ENCODE measurements at places on chromosomes 3 and 15.

GRCh38 chr15:85615930-85616329 lies 178.8 kb downstream of the KLHL25 start:
- DNase-seq = peak; percentile 66

GRCh38 chr3:195873281-195873887 lies 35.0 kb downstream of the TNK2 start:
- DNase-seq = no peak

- DNase-seq = no peak
Measured at GRCh38 chr3:141104151-141104821, 53.1 kb downstream of the SPSB4 start.

DNA sequence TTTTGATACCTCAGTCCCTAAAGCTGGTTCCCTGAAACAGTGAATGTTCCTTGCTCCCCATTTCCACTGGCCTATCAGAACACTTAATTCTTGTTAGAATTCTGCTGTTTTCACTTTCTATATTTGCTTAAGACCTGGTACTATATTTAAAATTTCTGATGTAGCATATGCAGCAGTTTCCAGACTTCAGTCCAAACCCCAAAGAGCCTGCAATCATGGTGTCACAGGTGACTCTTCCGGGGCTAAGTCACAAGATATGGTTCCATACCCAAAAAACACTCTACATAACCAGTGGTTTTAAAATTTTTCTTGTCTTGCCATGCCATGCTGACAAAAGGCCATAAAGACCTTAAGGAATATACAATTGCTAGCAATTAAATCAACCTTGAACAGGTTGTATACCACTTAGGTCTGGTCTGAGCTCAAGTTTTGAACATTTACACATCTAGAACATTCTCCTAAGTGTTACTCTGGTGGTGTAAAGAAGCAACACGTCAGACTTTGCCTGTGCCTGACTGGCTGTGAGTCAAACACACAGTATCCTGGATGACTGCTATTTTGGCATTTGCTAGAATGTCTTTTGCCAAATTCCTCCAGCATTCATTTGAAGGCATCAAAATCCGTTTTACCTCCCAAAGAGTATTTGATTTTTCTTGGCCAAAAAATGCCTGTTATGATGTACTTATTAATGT lies 160.0 kb downstream of the FRMD5 start:
- DNase-seq = no peak

- DNase-seq = peak; percentile 68
Measured at GRCh38 chr15:69729167-69729748, 276.6 kb downstream of the RPLP1 start.

DNA sequence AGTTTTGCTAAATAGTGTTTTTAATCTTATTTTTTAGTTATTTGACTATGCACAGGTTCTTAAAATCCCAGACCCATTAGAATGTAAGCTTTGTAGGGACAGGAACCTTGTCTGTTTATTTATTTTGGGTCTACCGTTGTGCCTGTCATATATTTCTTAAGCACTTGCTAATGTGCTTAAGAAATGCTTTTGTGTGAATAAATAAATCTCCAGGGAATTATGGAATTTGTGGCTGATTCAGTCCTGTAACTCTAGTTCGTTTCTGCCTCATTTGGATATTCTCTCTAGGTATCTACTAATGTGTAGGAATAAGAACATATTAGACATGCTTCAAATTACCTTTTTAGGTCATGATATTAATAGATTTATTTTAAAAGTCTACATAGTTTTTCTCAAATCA lies 161.6 kb downstream of the LPP start:
- no peak for DNase-seq

DNA sequence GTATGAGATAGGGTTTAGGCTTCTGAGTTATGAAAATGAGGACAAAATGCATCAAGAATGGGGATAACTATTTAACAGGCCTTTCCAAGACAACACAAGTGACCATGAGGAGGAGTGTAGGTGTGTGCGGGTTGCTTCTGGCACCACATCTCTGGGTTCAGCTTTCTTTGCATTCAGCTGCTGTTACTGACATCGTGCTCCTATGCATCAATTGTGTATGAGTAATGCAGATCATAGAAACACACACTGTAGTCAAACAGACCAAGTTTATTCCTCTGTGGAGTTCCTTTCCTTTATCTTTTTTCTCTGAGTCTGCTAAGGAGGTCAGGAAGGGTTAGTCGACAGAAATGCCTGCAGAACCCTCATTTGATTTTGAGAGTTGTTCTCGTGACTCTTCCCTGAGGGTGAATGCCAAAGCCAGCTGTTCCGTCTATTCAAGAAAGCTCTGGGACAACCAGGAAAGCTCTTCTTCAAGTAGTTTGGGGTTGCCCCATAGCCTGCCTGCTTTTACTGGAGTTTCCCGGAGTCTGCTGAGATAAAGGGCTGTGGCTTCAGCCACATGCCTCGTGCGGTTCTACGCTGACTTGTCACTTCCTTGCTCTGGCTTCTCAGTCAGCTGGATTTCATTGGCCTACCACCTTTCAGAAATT lies 136.7 kb upstream of the TLE3 start:
- DNase-seq = peak; percentile 82

- DNase-seq = no peak
Measured at GRCh38 chr3:8869613-8870012, 93.7 kb downstream of the RAD18 start.

- peak; percentile 66 for DNase-seq
Measured at GRCh38 chr3:110550511-110550910, 521.1 kb upstream of the NECTIN3 start.

- peak; percentile 36 for DNase-seq
Measured at GRCh38 chr3:49244581-49245205, 32.3 kb downstream of the C3orf62 start.

- DNase-seq = no peak
Measured at GRCh38 chr15:94417501-94418293, 186.3 kb downstream of the MCTP2 start.

DNA sequence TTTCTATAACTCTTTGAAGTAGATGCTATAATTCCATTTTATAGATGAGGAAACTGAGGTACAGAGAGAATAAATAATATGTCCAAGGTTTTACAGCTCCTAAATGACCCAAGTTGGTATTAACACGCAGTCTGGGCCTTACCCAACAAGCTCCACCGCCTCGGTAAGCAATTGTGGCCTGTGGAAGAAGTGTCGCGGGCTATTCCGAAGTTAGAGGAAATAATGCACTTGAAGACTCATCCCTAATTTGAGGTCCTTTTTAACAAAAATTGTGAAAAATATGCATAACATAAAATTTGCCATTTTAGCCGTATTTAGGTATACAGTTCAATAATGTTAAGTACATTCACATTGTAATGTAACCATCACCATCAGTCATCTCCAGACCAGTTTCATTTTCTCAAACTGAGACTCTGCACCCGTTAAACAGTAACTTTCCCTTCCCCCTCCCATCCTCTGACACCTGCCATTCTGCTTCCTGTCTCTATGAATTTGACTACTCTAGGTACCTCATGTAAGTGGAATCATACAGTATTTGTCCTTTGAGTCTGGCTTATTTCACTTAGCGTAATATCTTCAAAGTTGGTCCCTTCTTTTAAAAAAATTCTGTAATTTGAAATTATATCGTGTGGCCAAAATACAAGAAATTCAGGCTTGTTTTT lies 18.2 kb downstream of the IDH3A start:
- no peak for DNase-seq

GRCh38 chr15:78399091-78399490 lies 38.9 kb upstream of the IREB2 start:
- DNase-seq = no peak

GRCh38 chr15:85770096-85771041 lies 24.4 kb downstream of the KLHL25 start:
- DNase-seq = no peak

DNA sequence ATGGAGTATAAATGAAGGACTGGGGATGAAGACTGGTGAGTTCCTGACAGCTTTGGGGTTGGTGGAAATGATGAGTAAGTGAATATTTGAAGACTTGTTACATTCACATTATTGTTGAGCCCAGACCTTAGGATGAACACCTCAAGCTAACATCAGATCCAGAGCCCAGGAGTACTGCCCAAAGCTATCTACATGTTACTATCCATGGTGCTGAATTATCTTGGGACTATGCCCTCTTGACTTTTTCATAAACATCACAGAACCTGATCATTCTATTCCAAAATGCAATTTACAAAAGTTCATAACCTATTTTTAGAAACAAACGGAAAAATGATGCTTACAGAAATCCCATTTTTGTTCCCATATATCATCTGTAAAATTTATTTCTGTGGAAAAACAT lies 613.3 kb downstream of the TUSC7 start:
- peak; percentile 47 for DNase-seq

- DNase-seq = peak; percentile 79
Measured at GRCh38 chr3:132486099-132486498, 68.8 kb downstream of the DNAJC13 start.

GRCh38 chr3:129605922-129606635 lies 397 bp downstream of the PLXND1 start:
- DNase-seq = no peak

- no peak for DNase-seq
Measured at GRCh38 chr15:40259021-40259420, 20.2 kb downstream of the PAK6 start.

GRCh38 chr15:89775815-89776214 lies 317 bp upstream of the MESP2 start:
- no peak for DNase-seq

DNA sequence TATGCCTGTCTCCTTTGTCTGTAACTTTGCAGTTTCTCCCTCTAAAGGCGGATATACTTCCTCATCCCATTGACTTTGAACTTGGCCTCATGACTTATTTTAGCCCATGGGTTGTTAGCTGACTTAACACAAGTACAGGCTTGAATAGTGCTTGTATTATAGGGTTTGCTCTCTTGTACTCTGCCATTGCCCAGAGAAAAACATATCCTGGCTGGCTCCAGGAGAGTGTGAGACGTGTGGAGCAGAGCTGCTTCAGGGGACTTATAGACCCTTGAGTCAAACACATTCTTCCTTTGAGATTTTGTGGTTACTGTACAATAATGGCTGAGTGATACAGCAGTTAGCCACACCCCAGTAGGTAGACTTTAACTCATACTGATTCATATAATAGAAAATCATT lies 124.0 kb downstream of the RAP2B start:
- no peak for DNase-seq

- no peak for DNase-seq
Measured at GRCh38 chr3:186180891-186181481, 72.1 kb upstream of the ETV5 start.

DNA sequence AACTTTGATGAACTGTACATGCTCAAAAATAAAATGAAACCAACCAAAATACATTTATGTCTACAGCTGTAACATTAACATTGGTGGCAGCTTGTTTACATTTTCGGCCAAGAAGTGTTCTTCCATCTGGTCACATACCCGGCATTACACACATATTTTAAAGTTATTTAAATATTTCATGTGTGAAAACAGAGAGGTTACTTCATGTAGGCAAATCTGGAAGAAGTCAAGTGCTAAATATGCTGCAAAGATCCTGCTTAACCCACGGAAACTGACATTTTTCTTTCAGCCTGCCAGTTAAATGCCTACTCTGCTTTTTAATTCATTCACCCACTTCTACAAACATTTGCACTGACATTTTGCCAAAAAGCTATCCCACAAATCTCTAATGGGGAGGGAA lies 69.7 kb downstream of the MB21D2 start:
- DNase-seq = no peak

GRCh38 chr15:78004919-78005634 lies 72.4 kb downstream of the TBC1D2B start:
- DNase-seq = no peak

DNA sequence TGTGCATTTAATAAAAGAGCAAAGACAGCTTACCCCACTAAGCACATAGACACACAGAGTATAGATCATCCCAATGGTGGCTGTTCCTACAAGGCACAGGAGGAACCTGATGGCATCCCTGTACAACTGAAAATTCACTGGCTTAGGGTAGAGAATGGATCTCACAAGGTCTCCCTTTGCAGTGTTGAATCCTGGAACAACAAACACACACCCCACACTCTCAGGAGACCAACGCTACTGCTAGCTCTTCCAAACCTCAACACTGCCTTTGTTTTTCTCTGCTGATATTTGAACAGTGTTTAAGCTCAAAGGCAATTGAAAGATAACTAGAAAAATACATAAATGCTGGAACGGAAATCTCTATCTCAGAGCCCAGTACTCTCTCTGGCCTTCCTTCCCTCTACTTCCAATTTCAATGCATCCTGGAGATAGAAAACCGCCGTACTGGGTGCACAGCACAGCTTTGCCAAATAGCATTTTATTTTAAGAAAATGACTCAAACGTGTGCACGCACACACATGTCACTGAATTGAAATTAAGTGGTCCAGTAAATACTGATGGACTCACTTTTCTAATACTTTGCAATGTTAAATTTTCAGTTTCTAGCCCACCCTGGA lies 87.5 kb upstream of the ATP13A5 start:
- no peak for DNase-seq

GRCh38 chr3:36812240-36812639 lies 47.9 kb upstream of the DCLK3 start:
- DNase-seq = no peak

GRCh38 chr15:59196416-59196815 lies 10.2 kb upstream of the LDHAL6B start:
- DNase-seq = no peak

- DNase-seq = no peak
Measured at GRCh38 chr3:187251599-187251998, 39.9 kb downstream of the MASP1 start.

- no peak for DNase-seq
Measured at GRCh38 chr3:11317300-11317699, 45.1 kb downstream of the ATG7 start.

- no peak for DNase-seq
Measured at GRCh38 chr3:42081838-42082473, 9.2 kb upstream of the TRAK1 start.

DNA sequence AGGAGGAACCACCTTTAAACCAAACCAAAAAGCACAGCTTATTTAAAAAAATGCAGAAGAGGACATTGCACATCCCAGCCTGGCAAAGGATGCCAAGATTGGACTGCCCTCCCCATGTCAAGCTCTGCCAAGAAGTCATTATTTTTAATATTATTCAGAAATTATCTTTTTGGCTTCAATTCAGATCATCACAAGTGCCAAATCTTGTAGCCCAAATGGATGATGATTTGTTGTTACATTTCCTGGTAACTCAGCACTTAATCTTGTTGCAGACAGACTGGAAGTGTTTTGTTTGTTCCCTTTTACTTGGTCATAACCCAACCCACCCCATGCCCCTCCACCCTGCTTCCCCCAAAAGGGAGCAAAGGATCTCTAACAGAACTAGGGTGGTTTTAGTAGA lies 28.1 kb upstream of the LXN start:
- no peak for DNase-seq

- peak; percentile 83 for DNase-seq
Measured at GRCh38 chr3:139288266-139288821, 55.5 kb upstream of the MRPS22 start.
